ENCODE measurements at places on chromosomes 4 and X.
A peak's percentile ranks its signal among the peaks of the same experiment; 100 is the strongest.

- no peak for DNase-seq
These were observed 230.9 kb upstream of the TEX13A start for GRCh38 chrX:105451401-105451800.

- no peak for DNase-seq
These were observed 20.2 kb upstream of the CCKAR start for GRCh38 chr4:26510334-26510964.

DNA sequence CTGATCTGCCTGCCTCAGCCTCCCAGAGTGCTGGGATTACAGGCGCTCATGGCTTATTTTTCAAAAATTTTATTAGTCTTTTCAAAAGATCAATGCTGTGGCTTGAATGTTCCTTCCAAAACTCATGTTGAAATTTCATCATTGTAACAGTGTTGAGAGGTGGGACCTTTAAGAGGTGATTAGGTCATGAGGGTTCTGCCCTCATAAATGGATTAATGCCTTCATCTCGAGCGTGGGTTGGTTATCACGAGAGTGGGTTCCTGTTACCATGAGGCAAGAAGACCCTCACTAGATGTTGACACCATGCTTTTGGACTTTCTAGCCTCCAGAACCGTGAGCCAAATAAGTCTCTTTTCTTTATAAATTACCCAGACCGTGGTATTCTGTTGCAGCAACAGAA, 30.3 kb downstream of the EIF2S3 start:
- no peak for DNase-seq

- DNase-seq = no peak
These were observed 100.2 kb upstream of the PGRMC2 start for GRCh38 chr4:128387600-128388351.

DNA sequence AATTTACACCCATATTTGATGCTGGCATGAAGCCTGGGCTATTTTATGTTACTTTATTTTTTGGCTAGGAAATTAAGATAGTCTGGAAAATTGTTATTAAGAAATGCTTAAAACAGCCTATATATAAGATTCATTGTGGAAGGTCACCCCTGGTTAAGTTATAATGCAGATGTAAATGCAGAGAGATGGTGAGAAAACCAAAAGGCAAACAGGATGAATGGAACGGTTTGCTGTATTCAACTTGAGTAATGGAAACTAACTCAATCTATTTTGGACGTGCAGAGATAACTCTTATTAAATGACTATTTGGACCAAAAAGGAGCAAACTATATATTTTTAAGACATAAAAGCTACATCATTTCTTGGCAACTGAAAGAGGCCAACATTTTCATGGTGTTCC, 446.3 kb upstream of the FRG1 start:
- DNase-seq = no peak

- no peak for DNase-seq
These were observed 75.4 kb downstream of the LIMCH1 start for GRCh38 chr4:41613386-41613785.

GRCh38 chr4:127335073-127335620, 297.6 kb upstream of the INTU start:
- DNase-seq = no peak

DNA sequence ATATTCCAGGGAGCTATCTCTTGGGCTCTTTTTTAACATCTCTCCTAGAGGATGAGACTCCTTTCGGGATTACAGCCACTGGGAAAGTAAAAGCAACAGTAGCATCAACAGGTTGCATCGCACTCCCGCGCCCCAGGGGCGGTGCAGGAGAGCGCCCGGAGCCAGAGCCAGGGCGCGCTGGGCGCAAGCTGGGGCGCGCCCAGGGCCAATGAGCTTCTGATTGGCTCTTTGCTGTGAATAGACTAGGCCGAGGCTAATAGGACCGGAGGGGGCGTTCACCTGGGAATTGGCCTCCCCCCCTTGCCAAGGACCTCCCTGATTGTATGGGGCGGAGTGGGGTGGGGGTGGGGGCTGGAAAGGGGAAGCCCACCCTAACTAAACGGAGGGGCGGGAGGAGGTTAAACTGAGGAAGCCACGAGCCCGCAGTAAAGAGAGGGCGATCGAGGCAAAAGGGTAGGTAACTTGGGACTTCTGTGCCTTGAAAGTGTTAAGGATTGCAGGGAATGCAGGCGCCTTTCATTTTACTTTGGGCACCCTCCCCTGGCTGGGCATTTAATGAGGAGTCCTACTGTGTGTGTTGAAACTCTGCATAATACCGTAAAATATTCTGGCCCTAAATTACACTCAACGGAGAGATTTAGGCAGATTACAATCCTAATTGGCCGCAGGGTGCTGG, 1.1 kb upstream of the ATOH1 start:
- DNase-seq = peak; percentile 44

- peak; percentile 15 for DNase-seq
These were observed 888.9 kb downstream of the PCDH18 start for GRCh38 chr4:136643416-136643815.

DNA sequence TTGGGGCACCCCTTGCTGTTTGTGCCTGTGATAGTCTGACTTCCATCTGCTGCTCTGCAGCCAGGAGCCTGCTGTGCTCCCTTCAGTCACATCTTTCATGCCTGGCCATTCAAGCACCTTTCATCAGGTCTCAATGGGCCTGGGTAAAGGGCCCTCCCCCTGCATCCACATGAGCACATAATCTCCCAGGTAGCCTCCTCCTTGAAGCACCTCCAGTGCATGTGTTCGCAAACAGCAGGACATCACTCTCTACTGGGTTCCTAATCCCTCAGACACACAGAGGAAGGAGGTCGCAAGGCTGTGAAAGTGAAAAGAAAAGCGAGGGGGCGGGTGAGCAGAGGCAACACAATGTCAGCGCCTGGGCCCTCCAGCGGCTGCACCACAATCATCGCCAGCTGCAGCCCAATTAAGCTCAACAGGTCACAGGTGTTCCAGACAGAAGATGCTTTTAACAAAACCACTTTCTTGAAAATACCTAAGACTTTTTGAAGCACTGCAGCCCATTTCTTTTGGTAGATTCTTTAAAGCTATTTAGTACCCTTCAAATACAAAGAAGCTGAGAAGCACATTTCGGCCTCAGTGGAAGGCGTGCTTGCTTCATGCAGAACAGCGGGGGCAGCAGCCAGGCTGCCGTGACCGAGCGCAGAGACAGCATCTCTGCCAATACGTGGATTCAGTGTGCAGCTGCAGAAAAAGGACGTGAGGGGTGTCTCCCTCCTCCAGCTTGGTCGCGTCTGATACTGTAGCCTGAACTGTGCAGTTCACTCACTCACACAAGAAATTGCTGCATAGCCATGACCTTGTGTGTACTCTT, 92.2 kb upstream of the SPRY1 start:
- DNase-seq = no peak

DNA sequence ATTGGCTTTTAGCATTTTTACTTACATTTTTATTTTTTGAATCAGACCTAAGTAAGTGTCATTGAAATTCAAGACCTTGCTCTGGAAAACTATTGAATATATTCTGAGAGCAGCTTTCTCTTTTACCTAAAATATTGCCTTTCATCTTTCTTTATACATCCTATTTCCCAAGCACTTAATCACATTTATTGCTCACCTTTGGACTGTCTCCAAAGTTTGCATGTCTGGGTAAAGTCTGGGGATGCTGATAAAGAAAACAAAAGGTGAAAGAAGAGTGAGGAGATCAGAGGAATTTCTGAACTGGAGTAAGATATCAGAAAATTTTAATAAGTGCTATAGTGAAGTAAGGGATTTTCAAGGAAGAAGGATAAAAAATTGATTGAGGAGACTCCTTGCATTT, 308.5 kb upstream of the AADAT start:
- no peak for DNase-seq

- DNase-seq = no peak
These were observed 191.3 kb downstream of the KCNIP4 start for GRCh38 chr4:21757248-21757647.
